MCF 10A (cell line): ENCODE measurements at places on chromosomes 7 and 10.

GRCh38 chr7:37330775-37331174, 117.9 kb downstream of the ELMO1 start:
- DNase-seq: no peak

GRCh38 chr7:127652333-127653248, 597 bp downstream of the SND1 start:
- DNase-seq: peak; percentile 30

DNA sequence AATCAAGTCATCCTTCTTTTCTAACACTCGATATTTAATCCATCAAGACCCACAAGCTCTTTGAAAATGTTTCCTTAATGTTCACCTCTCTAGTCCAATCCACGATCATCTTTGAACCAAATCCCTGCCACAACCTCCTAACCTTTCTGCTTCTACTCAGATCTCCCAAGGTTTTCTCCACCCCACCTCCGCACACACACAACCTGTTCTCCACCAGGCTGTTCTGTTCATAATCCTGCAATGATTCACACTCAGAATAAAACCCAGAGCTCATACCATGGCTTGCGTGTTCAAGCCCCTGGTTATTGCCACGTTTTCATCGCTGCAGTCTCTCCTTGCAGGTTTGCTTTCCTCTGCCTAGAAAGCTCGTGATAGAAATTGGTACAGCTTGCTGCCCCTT, 53.8 kb upstream of the BAMBI start:
- no peak for DNase-seq

DNA sequence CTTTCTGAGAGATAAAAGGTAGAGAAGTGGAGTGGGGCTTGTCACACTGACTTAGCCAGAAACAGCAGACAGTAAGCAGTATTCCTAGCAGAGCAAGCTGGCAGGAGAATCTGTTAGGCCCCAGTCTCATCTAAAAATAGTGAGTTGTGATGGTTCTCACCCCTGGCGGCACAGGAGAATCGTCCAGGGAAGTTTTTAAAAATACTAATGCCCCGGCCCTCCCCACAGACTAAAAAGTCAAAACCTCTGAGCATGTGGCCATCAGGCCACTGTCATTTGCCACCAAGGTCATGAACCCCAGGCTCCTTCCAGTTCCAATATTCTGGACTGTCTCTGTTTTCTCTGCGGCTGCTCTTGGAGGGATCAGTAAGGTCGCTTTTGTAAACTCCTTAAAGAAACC, 34.0 kb downstream of the LYZL1 start:
- no peak for DNase-seq

GRCh38 chr10:69329721-69330178, 51.5 kb downstream of the HK1 start:
- DNase-seq: no peak

GRCh38 chr10:118241229-118242137, 100.6 kb downstream of the FAM204A start:
- DNase-seq: peak; percentile 86

DNA sequence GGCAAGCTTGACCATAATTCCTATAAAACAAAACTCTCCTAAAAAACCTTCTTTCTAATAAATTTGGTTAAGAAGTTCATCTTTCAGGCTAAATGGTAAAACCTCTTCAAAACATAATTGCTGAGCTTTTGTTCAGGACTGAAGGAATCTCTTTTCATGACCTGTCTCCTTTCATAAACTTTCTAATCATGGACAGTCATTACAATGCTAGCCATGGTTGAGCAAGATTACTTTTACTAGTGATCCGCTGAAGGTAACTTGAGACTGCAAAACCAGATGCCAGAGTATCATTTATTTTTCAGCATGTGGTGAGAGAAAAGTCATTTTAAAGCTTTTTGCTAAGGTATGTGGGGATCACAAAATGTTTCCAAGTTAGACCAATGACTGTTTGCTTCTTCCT, 186.4 kb upstream of the RHOBTB1 start:
- DNase-seq: no peak

DNA sequence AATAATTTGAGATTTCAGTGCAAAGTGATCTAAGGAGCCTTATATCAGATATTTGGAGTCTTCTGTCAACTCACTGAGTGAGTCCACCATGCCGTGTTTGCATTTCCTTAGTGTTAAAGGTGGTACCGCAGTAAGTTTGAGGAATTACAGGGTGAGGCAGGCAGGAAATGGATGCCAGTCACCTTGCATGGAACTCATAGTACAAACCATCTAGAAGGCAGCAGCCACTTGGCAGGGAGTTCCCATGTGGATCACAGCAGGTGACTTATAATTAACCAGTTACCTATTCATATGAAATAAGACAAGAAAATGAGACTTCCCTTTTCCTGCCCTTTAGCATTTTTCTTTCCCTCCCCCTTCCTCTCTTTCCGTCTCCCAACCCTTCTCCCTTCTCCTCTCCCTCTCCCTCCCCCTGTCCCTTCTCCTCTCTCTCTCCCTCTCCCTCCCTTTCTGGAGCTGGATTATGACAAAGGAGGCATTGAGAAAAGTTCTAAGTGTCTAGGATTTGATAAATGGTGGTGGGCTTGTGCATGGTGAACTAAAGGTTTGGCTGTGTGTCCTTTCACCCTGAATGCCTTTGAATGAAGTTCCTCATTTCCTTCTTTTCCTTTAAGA, 94.1 kb downstream of the LRRC4 start:
- no peak for DNase-seq

GRCh38 chr10:44478876-44479705, 94.2 kb upstream of the CXCL12 start:
- DNase-seq: no peak

GRCh38 chr7:85516675-85517074, 329.8 kb upstream of the SEMA3D start:
- no peak for DNase-seq

- no peak for DNase-seq
Measured at GRCh38 chr10:97705006-97705670, 8.4 kb upstream of the MARVELD1 start.

DNA sequence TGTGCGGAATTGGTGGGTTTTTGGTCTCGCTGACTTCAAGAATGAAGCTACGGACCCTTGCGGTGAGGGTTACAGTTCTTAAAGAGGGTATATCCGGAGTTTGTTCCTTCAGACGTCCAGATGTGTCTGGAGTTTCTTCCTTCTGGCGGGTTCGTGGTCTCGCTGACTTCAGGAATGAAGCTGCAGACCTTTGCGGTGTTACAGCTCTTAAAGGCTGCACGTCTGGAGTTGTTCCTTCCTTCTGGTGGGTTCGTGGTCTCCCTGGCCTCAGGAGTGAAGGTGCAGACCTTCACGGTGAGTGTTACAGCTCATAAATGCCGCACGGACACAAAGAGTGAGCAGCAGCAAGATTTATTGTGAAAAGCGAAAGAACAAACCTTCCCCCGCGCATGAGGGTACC, 670.7 kb downstream of the CNTNAP2 start:
- no peak for DNase-seq

GRCh38 chr10:59958882-59959281, 52.5 kb upstream of the CCDC6 start:
- DNase-seq: no peak

DNA sequence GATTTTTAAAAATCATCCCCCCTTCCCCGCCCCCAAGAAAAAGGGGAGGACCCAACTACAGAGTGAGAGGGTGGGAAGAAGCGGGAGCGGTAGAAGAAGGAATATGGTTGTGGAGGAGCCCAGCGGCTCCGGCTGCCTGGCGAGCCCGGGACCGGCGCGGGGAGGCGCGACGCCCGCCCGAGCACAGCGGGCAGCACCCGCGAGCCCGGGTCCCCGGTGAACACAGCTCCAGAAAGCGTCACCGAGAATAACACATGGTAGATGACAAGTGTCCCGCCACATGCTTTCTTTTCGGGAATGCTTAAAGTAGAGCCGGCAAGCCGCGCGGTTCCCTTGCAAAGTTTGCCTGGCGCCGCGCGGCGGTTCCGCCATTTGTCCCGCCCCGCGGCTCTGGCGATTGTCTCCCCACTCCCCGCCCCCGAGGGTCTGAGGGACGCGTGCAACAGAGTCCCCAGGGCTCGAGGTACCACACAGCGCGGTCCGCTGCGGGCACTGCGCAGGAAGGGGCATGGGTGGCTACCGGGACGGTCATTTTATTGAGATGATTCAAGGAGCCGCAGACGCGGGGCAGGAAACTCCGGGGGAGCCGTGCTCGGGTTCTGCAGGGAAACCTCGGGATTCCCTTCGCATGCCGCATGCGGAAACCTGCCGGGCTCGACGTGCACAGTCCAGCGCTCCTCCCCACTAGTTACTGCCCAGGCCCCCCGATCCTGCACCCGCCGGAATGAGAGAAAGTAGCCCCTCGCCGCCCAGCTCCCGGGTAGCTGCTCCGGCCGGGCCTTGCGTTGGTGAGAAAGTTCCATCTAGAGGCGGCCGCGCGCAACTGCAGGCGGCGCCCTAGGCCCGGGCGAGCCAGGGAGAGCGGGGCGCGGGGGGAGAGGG, 781 bp upstream of the GRM8 start:
- peak; percentile 47 for DNase-seq

GRCh38 chr10:78284381-78284780, 250.7 kb downstream of the RPS24 start:
- no peak for DNase-seq

DNA sequence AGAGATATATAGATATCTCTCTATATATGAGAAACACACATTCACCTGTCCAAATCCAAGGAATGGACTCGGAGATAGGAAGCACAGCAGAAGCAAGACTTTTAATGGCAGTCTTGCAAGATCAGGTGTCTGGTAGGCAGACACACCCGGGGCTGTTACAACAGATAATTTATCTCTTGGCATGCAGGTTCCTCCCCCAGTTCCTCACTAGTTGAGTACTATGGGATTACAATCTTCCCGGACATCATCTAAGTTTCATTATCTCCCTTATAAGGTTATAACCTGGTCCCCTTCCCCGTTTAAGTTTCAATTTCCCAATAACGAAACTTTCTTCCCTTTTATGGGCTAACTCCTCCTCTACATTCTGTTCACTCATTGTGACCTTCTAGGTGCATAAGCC, 399.3 kb downstream of the PPP1R3A start:
- DNase-seq: peak; percentile 4

DNA sequence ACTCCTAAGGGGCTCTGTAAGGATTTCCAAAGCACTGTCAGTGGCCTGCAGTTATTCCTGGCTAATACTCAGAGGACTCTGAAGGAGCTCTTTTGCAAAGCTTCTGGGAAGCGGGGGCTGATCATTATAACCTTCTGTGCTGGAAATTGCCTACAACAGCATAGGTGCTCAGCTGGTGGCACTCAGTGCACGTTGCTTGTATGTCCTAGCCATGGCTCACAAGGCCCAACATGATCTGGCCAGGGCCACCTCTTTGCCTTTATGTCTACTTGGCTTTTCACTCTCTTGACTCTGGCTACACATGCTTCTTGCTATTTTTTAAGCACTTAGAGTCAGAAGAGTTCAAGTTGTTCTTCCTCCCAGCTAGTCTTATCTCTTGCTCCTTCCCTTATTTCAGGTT, 17.5 kb downstream of the LAMB4 start:
- no peak for DNase-seq

DNA sequence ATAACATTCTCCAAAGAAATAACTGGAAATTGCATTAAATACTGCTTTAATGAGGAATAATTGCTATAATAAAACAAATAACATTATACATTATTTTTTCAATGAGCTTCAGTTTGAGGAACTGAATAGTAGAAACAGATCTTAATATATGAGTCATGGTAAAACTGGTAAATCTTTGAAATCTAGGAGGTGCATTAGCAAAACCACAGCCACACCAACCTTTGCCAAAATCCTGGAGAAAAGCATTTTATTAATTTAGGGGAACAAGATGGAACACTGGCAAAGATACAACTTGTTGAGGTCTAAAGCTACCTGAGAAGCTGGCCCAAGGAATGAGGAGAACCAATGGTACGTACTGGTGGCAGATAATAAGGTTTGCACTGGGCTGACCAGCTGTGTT, 5.4 kb upstream of the ASL start:
- no peak for DNase-seq

- peak; percentile 53 for DNase-seq
Measured at GRCh38 chr10:85902051-85902450, 464.5 kb downstream of the GRID1 start.
